ENCODE measurements at places on chromosomes 2 and 18.

DNA sequence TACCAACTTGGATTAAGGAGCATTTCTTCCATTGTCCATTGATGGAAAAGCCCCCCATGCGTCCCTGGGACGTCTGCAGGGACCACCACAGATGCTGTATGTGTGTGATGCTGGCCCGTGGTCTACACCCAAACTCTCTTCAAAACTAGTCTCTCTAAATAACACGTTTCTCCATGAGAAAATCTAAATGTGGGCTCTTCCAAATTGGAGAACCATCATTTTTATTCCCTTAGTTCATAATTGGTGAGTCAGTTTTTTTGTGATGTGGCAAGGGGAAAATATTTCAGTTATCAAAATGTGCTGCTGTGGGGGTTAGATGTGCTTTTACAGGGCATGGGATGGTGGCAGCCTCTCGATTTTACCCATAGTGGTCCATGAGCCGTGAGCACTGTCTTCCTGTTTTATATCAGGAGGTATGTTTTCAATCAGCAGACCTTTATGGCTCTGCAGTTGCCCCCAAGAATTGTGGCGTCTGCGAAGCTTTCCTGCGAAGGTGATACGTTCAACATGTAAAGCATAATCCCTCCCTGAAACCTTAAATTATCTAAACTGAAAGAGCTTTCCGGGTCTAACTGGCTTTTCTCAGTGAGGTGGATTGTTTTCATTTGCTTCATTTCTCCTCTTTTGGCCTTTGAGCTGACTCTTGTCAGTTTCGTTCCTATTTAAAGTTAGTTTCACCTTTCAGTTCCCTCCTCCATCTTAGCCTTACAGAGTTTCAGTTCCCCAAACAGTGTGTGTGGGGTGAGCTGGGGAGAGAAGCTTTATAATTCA, 78.4 kb downstream of the SETBP1 start:
- peak; percentile 11 for DNase-seq

DNA sequence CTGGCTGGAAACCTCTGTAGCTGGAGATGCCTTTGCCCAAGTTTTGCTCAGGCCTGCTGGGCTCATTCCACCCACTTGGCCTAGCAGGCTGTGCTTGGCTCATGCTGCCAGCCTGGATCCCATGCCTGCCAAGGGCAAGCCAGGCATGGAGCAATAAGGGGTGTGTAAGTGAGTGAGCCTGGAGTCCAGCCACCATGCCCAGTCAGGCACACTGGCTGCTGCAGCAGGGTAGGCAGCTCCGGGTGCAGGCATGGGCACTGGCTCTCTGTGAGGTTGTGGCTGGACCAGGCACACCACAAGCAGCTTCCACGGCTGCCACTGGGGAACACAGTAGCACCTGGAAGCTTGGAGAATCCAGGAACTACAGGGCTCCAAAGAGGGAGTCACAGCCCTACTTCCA, 147.7 kb upstream of the HS6ST1 start:
- DNase-seq, result no peak

DNA sequence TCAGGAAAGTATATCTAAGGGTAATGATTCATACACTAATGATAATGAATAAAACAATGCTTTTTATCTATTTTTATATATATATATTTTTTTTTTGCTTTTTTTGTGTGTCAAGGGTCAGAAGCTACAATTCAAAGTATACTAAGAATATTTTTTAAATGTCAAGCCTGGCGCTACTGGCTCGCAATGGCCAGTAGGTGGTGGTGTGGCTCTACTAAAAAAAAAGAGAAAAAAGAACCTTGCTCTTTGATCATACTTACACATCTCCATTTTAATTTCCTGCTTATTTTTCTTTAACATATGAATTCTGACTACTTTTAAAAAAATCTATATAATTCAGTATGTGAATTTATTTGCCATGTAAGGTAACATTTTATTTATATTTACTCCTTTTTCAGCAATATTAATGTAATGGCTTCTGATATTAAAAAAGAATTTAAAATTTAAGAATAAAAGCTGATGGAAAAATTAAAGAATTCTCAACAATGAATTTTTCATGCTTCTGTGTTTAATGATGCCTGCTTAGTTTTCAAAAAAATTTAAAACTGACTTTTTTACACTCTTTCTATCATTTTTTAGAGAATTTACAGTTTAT, 232.9 kb downstream of the GULP1 start:
- DNase-seq, result no peak

- DNase-seq, result no peak
These were observed 33.4 kb upstream of the LPIN2 start for GRCh38 chr18:3046216-3046808.

DNA sequence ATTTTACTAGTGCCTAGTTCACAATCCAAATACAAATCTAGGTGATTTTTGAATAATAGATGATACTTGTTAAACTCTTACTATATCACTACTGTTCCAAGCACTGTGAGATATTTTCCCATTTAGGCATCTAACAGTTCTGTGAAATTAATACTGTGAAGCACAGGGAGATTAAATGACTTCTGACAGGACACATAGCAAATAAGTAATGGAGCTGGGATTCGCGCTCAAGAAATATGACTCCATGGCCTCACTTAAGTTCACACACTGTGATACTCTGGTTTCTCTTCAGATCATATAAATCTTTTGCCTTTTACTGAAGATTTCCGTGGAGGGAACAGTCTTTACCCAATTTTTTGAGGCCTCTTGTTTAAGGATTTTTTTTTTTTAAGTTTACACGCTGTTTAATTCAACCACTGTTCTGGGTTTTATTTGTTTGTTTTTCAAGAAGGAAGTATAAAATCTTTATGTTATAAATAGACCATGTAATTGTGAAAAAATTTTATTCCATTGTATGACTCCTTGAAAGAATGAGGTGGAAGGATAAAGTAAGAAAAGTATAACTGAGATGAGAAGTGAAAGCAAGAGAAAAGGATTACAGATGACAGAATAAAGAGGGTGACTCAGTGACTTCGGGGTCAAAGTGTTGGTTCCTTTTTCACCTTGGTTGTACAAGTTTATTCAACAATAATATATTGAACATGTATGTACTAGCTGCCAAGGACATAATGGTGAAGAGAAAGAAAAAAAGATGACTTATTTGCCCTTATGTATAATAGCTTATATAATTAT, 30.2 kb downstream of the RBM45 start:
- DNase-seq, result no peak

- DNase-seq, result no peak
These were observed 2.3 kb upstream of the PLEKHH2 start for GRCh38 chr2:43634604-43635306.

GRCh38 chr2:11480859-11481258, 14.9 kb upstream of the E2F6 start:
- no peak for DNase-seq

DNA sequence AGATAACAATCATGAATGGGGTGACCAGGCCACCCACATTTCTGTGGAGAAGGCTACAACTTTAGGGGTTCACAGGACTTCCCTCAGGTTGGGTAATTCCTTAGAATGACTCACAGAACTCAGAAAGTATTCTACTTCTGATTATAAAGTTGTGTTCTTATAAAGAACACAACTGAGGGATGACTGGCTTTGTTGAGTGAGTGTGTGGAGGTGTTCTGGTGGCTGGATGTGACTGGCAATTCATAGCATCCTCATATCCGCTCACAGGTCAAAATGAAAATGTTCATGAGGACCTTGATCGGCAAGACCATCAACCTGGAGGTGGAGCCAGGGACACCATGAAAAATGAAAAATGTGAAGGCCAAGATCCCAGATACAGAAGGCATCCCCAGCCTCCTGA, 143.3 kb upstream of the CAB39 start:
- DNase-seq, result no peak

DNA sequence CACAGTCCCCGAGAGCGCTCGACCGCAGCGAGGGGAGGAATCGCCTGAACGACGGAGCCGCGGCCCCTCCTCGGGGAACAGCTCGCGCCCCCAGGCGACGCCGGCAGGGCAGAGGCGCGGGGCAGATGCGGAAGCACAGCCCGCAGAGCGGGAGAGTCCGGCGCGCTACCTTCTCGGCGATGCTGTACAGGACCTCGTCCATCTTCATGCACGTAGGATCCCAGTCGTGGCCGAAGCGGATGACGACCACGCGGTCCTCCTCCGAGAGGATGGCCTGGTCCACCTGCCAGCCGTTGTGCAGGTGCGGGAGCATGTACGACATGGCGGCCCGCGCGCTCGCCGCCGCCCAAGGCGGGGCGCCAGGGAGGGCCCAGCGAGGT, 302 bp downstream of the TXNL4A start:
- DNase-seq, result peak; percentile 56

GRCh38 chr2:187377340-187377739, 70.7 kb downstream of the CALCRL start:
- no peak for DNase-seq

DNA sequence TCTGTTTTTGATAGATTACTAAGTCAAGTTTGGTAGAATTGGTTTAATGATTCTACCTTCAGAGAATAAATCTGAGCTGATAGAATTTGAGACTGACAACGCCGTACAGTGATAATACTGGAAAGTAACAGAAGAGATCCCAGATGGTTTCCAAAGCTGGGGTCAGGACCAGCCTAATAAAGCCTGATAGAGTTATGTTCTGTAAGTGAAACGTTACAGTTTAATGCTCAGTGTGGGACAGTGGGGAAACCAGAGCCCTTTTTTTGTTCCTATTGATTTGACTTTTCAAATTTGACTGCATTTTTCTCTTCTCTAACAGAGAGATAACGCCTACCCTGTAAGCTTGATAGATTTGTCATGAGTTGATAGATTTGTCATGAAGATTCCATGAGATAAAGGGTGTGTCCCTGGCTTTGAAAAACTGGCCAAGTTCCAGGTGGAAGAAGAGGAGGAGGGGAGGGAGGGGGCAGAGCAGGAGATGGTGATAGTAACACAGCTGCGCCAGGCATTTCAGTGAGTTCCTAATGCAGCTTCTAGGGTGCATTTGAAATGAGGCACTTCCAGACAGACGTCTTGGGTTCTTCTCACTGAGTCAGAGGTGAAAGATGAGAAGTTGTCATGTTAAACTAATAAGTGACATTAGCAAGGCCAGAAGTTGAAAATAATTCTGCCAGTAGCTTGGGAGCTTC, 65.1 kb downstream of the CERS6 start:
- no peak for DNase-seq

GRCh38 chr2:30509716-30510115, 62.7 kb downstream of the LCLAT1 start:
- no peak for DNase-seq

- DNase-seq, result no peak
These were observed 69.5 kb upstream of the RGPD4 start for GRCh38 chr2:107757223-107757622.

- DNase-seq, result no peak
These were observed 899 bp upstream of the PSTPIP2 start for GRCh38 chr18:46072959-46073358.

DNA sequence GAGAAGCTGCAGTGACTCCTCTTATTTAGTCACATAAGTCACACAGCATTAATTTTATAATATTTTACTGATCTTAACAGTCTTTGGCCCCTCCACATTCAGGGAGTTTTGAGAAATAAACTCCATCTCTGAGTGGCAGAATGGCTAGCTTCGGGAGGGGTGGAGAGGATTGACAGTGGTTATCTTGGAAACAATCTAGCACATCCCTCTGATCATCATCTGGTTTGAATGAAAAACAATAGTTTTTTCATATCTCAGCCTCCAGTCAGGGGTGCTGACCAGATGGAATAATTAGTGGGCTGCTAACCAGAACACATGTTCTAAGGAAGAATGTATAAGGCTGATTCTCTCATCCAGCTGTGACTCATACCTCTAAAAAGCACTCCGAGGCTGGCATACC, 477.5 kb downstream of the DPP10 start:
- DNase-seq, result no peak

DNA sequence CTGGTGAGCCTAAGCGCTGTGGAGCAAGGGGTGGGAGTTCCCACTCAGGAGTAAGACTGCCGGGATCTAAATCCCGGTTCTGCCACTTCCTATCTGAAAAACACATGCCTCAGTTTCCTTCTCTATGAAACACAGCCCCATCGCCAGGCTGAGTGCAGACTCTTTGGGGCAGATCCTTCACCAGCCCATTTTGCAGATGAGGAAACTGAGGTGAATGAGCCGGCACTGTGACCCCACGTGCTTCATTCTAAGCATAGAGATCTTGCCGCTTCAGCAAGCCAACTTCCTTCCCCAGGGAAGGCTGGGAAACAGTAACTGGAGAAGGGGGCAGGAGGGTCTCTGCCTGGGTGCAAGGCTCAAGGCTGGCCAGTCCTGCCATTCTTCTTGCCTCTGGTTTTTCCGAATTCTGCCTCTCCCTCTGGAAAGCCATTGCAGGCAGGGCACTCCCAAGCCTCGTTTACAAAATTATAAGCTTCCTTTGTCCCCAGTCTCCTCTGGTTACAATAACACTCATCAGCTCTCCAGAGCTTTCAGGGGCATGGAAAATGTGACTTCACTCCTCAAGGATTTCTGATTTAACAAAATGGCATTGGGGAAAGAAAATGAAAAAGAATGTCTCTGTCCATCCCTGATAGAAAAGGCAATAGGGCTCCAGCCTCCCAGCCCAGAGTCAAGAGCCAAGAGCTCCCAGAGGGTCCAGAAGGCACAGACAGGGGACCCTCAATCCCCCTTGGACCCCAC, 249.2 kb downstream of the TNS1 start:
- no peak for DNase-seq

GRCh38 chr2:33363325-33364298, 112.8 kb upstream of the RASGRP3 start:
- DNase-seq, result no peak

DNA sequence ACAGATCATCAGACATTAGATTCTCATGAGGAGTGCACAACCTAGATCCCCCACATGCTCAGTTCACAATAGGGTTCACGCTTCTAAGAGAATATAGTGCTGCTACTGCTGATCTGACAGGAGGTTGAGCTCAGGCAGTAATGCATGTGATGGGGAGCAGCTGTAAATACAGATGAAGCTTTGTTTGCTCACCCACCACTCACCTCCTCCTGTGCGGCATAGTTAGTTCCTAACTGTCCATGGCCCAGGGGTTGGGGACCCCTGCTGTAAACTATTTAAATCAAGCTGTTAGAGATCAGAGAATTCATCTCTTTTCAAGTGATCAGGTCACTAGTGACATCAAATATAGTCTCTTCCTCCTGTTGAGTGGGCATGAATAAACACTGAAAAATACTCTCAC, 88.8 kb upstream of the ACVR2A start:
- no peak for DNase-seq

GRCh38 chr18:10153924-10154752, 240.3 kb downstream of the VAPA start:
- DNase-seq, result no peak

GRCh38 chr18:70216788-70217187, 11.3 kb upstream of the RTTN start:
- no peak for DNase-seq

GRCh38 chr2:38129481-38129880, 53.5 kb upstream of the CYP1B1 start:
- DNase-seq, result no peak

- no peak for DNase-seq
These were observed 26.6 kb upstream of the DYSF start for GRCh38 chr2:71426721-71427120.

DNA sequence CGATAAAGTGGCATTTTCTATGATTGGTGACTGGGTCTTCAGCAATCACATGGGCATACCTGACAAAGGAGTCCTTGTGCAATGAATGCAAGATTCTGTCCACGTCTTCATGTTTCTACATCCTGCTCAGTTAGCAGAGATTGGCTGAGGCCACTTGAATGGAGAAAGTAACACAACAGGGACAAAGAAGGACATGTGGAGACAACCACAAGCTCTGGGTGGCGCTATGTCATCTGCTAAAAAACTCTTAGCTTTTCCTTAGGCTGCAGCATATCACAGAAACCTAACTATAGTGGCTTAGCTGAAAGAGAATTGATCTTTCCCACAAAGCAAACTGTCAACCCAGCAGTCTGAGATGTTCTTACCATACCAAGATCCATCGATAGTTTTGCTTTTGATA, 1109.7 kb downstream of the SOCS6 start:
- DNase-seq, result no peak

GRCh38 chr2:104658144-104658835, 195.6 kb upstream of the POU3F3 start:
- DNase-seq, result no peak
